Activated CD4-positive, alpha-beta memory T cell treated with anti-CD3 and anti-CD28 coated beads, Interleukin-2, amount 10 ng/mL, durations not matched to agents 7 days and 5 days (primary cell): ENCODE measurements at places on chromosomes 13 and 19.

GRCh38 chr13:41660411-41660810 is 203.1 kb downstream of the RGCC start:
- DNase-seq, result no peak

DNA sequence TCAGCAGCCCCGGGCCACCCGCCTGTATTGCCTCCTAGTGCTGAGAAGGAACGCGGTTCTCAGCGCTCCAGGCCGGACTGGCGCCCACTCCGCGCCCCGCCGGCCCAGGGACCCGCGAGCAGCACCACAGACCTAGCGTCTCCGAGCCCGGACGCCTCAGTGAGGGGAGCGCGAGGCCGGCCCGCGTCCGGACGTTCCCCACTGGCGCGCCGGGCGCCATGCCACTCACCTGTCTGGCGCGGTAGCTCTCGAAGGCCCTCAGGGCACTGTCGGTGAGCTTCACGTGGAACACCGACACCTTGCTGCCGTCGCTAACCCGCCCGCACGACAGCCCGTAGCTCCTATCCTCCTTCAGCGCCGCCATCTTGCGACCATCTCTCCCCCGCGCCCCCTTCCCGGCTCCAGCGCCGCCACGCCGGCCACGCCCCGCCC is at the start of gene ELL:
TSS of gene ELL (minus strand) at position 379 of the 432 bp plus-strand sequence. CDS start at position 364, 15 bp downstream.
- no peak for DNase-seq

DNA sequence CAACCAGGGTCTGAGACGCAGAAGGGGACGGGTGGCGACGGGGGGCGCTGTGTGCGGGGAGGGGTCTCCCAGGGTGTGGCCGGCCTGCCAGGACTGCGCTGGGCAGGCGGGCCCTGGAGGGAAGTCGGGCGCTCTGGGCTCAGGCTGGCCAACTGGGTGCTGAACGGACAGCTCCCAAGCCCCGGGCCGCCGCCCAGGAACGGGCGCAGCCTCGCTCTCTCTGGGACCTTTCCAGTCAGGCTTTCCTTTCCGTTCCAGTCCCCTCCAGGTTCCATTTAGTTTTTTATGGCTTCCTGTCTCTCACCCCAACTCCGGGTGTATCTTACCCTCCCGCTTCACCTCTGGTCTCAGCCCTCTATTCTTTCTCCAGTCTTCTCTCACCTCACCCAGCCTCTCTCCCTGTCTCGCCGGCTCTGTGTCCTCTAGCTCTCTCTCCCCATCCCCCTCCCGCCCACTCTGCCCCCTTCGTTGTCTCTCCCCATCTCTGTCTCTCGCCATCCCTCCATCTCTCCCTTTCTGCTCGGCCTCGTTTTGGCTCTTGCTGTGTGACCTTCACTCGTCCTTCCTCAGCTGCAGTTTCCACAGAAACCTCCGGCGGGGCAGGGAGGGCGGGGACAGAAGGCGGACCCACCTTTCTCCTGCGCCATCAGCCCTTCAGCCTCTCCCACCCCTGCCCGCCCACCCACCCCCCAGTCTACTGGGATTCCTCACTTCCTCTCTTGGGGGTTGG is 3.3 kb upstream of the ATP1A3 start:
- peak; percentile 44 for DNase-seq

DNA sequence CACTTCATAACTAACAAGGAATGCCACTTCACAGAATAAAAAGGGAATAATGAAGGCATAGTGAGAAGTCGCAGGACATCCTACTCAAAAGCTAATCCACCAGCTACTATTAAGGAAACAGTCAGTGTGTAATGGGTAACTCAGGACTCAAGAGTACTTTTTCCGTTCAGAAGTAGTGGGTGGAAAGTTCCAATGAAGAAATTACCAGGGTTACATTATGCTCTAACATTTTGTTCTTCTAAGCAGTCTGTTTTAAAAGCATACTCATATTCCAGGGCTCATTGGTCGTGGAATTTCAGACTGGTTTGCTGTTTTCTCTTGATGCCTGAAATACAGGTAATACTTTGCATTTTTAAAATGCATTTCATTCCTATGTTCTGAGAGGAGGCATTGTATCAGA is 222.4 kb upstream of the IRS2 start:
- no peak for DNase-seq

DNA sequence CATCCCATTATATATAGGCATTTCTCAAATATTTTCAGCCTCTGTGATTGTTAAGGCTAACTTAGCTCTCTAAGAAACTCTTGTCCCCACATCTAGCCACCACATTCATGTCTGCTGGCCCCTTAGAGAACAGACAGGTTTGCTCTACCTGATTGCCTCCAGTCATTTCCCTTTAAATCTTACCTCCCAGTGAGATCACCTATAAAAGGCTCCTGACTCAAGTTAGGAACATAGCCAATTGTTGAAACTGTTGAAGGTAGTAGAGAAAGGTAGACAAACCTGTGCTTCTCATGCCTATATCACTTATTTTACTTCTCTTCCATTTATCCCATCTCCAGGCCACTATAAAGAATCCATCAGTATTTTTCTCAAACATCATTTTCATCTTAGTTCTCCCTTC is 771.4 kb downstream of the DIAPH3 start:
- no peak for DNase-seq

DNA sequence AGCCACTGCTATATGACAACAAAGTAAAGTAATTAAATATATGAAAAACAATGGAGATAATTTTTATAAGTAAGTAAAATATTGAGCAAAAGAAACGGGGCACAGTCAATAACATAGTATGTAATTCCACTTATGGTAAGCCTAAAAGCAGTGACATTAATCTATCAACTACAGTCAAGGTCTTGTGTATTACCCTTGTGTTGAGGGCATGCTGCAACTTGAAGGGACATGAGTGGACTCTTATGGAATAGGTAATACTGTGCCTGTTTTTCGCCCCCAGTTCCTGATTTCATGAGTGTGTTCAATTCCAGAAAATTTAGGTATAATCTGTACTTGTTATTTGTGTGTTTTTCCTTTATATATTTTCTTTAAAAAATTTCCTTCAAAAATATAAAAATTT is 201.3 kb upstream of the SLITRK6 start:
- no peak for DNase-seq

DNA sequence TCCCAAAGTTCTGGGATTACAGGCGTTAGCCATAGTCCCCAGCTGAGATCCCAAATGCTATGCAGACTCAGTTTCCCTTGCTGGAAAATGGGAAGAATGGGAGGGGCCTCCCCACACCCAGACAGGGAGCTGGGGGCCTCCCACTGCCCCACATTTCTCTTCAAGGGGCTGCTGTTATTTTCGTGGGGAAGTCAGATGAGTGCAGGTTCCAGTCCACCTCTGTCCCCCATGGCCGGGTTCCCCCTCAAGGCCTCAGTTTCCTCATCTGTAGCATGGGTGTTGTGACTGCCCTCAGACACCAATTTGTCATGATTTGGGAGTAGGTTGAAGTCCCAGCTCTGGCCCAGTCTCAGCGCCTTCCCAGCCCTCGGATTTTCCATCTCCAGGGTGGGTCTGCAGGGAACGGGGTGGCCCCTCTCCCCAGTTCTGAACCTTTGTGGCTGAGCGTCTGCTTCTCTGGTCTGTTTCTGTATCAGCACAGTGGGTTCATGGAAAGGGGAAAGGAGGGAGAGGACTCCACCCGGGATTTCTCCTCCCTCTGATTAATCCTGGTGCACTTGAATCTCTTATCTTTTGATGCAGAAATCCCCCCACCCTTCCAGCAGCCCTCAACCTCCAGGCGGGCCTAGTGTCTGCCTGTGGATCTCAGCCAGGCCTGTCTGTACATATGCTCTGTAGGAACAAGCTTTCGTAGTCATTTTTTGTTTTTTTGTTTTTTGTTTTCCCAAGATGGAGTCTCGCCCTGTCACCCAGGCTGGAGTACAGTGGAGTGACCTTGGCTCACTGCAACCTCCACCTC is 12.2 kb downstream of the NFIC start:
- no peak for DNase-seq

DNA sequence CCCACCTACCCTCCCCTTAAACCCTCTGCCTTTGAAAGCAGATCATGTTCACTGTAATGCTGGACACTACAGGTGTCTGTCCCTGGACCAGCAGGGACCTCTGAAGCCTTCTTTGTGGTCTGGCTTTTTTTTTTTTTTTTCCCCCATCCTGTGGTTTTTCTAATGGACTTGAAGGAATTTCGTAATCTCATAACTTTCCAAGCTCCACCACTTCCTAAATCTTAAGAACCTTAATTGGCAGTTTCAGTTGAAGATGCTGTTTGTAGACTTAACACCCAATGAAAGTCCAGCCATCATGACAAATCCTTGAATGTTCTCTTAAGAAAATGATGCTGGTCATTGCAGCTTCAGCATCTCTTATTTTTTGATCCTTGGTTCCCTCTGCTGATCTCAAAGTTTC is 45.0 kb upstream of the LRCH1 start:
- DNase-seq, result no peak

DNA sequence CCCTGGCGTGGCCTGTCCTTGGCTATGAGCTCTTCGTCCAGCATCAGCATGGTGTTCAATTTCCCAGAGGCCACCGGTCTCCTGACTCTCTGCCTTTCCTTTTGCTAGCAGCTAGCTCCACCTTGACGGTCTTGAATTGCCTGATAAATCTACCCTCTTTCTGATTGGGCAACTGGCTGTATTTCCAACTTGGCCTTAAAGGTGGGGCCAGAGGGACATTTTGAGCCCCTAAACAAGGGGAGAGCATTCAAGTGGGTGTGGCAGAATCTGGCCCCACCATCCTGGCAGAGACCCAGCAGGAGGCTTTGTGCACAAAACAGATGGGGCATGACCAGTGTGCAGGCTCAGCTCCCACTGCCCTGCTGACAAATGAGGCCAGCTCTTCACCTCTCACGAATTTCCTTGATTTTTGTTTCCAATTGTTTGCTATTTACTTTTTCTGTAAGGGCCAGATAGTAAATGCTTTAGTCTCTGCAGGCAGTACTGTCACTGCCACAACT is 148.9 kb upstream of the VSTM2B start:
- DNase-seq, result peak; percentile 8

DNA sequence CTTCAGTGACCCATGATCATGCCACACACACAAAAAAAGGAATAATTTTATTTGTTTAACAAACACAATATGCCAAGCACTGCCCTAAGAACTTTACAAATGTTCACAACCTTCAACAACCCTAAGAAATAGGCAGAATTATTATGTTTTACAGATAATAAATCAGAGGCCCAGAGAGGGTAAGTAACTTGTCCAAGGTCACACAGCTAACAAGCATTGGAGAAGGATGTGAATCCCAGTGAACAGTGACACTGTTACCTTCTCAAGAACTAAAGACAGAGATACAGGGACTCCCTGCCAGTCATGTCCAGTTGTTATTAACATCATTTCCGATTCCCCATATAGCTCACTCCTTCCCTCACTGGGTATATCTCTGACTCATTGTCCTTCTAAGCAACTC is 13.6 kb downstream of the CEACAM20 start:
- DNase-seq, result no peak

- no peak for DNase-seq
Measured at GRCh38 chr19:40608240-40608621, 7.1 kb downstream of the LTBP4 start.

DNA sequence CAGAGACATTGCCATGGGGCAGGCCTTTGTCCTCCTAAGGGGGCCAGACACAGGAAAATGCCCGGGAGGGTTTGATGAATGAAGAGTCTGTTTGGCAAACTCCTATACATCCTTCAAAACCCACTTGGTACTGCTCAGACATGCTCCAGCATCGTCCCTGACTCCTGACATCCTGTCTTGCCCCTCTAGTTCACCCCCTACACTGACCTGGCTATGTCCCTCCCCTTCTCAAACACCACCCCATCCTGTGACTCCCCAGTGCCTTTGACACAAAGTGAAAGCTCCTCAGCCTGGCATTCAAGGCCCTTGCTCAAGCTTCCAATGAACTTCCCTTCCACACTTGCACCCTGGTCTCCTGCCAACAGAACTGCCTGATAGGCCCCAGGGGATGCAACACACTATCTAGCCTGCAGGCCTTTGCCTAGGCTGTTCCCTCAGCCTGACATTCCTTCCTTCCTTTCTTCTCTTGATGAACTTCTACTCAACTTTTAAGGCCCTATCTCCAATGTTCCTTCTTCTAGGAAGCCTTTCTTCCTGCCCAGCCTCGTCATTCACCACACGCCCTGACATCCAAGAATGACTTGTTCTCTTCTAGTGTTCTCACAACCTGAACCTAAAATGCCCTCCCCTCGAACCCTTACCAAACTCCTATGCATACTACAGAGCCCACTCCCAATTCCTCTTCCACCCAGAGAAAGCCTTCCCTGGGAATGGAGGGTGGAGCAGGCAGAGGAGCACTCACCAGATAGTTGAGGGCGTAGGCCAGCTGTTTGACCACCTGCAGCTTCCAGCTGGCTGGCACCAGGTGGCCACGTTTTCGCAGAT is 12.4 kb downstream of the JAK3 start:
- DNase-seq, result no peak

DNA sequence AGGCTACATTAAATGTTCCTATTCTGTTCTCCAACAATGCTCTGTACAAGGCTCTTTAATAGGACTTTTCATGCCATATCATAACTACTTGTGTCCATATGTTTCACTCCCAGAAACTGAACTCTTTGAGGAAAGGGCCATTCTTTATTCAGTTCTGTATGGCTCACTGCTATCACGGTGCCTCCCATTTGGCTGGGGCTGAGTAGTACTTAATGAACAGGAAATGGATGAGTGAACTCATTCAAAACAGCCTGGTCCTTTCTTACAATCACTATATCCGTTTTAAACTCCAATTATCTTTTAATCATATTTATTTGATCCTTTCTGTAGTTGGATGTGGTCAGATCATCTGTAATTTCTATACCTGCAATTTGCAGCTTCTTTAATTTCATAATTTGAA is 410.6 kb downstream of the TBC1D4 start:
- no peak for DNase-seq

- DNase-seq, result peak; percentile 48
Measured at GRCh38 chr19:48975947-48976847, 11.1 kb downstream of the FTL start.

GRCh38 chr13:49840675-49841074 is 48.2 kb upstream of the KPNA3 start:
- DNase-seq, result no peak

DNA sequence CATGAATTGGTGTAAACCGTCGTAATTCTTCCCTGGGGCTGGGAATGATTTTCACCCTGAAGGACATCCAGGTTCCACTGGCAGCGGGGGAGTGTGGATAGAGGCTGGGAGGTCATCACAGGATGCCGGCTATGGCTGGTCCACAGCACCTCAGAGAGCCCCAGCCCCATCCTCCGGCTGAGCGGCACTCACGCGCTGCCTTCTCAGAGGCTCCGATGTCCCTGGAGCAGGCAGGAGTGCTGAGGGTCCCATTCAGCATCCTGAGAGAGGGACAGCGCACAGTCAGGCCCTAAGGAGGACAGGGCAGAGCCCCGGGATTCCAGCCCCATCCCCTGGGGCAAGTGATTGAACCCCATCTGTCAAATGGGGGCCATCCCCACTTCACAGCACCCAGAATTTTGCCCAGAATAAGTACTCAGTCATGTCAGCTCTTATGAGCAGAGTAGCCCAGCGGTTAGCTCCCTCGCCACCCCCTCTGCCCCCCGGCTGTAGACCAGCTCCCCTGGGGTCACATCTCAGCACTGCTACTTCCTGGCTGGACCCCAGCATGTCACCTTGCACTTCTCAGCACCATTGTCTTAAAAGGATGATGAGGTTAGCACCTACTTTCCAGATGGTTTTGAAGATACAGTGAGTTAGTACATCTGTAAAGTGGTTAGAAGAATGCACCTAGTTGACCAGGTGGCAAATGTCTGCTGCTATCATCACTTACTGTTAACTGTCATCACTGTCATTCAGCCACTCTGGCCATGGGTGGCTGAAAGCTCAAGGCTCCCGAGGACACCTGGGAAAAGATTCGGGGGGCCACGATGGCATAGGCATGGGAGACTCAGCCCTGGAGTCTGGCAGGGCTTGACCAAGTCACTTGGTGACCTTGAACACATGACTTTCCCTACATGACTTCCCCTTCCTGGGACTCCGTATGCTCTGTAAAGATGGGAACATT is 11.9 kb downstream of the GRAMD1A start:
- no peak for DNase-seq
